ENCODE measurements at places on chromosomes 16 and 17. TPM values are rescaled to one million over a fixed set of nuclear protein-coding genes. Genes with fewer than 3 reads are reported as not detected.

DNA sequence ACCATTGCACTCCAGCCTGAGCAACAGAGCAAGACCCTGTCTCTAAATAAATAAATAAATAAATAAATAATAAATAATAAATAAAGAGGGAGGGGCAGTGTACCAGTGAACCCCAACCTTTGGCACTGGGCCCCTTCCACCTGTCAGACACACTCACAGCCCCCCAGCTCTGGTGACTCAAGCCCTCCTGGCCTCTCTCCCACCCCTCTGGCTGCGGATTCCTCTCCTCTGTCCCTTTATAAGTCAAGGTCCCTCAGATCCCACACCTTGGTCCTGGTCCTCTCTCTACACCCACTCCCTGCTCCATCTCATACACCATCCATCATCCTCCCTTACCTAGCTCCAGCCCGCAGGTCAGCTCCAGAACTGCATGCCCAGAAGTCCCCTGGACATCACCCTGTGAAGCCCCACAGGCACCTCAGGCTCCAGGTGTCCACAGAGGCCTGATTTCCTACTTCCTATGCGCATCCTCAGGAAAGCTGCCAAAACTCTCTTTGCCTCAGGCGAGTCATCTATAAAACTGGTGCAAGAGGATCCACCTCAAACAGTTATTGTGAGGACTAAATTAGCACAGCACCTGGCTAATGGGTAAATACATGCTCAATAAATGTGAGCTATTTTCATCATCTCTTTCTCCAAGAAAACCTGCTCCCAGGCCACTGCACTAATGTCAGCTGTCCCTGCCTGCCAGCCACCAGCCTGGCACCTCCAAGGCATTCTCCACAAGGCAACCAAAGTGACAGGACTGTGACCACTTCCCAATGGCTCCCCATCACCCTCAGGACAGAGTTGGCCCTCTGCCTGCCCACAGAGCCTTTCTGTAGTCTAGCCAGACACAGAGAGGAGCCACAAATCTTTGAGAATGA, 46.8 kb downstream of the BEAN1 start:
- peaks cover 12% of the 10 kb centered on the region for H3K4me1 ChIP-seq
- no peaks in the 10 kb centered on the region for H3K36me3 ChIP-seq
- H3K27me3 ChIP-seq = no peaks in the 10 kb centered on the region

- no peaks in the 10 kb centered on the region for H3K27me3 ChIP-seq
- no peak overlapping the region for H3K4me3 ChIP-seq
- no peak overlapping the region for H3K27ac ChIP-seq
- no peak for DNase-seq
- H3K4me1 ChIP-seq = no peaks in the 10 kb centered on the region
- H3K36me3 ChIP-seq = peaks cover 4% of the 10 kb centered on the region
These were observed 12.8 kb downstream of the ZNF668 start for GRCh38 chr16:31061126-31061812.

DNA sequence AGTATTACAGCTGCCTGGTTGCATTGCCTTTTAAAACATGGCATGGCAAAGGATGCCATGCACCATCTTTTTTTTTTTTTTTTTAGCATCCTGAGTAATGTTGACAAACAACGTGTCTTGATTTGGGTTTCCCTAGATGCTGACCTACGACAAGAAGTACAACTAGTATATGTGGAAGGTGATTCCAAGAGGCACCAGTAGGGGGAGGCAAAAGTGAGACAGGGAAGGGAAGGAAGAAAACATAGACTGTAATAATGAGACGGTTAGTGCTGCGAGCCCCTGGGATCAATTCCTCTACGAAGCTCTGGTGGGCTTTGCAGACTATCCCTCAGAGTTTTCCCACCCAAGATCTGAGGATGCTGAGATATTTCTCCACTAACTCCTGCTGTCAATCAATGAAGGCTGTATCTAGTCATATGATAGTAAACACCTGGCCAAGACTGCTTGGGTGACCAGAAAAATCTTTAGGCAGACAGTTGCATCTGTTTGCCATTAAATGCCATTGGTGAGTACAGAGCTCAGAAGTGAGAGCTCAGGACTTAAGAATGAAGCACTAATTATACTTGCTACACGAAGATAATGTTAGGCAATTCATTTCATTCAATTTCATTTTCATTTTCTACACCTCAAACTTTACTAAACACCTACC, 458.6 kb upstream of the GOT2 start:
- DNase-seq = peak; percentile 8
- H3K27ac ChIP-seq = no peak overlapping the region
- no peaks in the 10 kb centered on the region for H3K36me3 ChIP-seq
- no peak overlapping the region for H3K4me3 ChIP-seq
- H3K27me3 ChIP-seq = no peaks in the 10 kb centered on the region

DNA sequence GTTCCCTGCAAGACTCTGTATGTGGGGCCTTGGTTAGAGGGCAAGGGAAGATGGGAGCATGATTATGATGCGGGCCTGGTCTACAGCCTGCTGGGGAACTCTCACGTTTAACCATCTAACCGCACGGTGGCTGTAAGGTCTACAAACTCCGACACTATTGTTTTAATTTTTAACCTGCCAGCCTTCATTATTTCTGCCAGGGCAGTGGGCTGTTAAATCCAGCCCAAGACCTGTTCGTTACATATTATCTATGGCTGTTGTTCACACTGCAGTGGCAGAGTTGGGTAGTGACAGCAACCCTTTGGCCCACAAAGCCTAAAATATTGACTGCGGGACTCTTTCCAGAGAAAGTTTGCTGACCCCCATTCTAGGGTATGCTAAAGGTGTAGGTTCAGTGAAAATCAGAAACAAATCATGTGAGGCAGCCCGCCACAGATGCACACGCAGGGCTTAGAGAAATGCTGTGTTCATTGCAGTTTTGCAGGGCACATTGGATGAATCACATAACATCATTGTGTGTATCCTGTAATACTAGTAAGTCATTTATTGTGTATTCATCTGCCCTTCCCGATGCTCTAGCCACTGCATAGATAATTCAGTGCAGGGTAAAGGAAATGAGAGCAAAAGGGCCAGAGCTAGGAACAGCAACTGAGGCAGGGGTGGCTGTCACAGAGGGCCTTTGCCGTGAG, 14.3 kb downstream of the SNX29 start:
- H3K27ac ChIP-seq = no peak overlapping the region
- DNase-seq = no peak
- H3K4me1 ChIP-seq = no peaks in the 10 kb centered on the region
- no peaks in the 10 kb centered on the region for H3K36me3 ChIP-seq
- H3K4me3 ChIP-seq = no peak overlapping the region

GRCh38 chr17:30395398-30396022, 16.8 kb downstream of the CPD start:
- no peaks in the 10 kb centered on the region for H3K4me1 ChIP-seq
- H3K27me3 ChIP-seq = no peaks in the 10 kb centered on the region
- H3K27ac ChIP-seq = no peak overlapping the region

The OR4D2 gene
- not detected for total RNA-seq

The NTN1 gene
- 0.22 TPM for total RNA-seq

Measured in PC-3 (cell line).